ENCODE measurements at places on chromosomes 3 and 15.

GRCh38 chr15:85710340-85710842 lies 84.3 kb downstream of the KLHL25 start:
- no peak for DNase-seq

GRCh38 chr3:197496746-197497125 lies 59.0 kb downstream of the BDH1 start:
- no peak for DNase-seq

DNA sequence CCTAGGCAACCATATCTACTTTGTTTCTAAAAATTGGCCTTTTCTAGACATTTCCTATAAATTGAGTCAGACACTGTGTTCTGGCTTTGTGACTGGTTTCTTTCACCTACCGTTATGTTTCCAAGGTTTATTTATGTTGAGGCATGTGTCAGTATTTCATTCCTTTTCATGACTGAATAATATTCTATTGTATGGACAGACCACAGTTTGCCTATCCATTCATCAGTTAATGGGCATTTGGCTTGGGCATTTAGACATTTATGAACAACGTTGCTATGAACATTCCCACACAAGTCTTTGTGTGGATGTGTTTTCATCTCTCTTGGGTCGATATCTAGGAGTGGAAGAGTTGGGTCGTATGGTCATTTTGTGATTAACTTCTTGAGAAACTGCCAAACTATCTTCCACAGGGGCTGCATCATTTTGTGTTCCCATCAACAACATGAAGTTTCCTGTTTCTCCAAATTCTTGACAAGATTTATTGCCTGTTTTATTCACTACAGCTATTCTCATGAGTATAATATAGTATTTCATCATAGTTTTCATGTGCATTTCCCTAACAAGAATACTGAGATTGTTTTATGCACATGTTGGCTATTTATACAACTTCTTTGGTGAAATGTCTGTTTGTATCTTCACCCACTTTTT lies 3.5 kb upstream of the EFCC1 start:
- no peak for DNase-seq

DNA sequence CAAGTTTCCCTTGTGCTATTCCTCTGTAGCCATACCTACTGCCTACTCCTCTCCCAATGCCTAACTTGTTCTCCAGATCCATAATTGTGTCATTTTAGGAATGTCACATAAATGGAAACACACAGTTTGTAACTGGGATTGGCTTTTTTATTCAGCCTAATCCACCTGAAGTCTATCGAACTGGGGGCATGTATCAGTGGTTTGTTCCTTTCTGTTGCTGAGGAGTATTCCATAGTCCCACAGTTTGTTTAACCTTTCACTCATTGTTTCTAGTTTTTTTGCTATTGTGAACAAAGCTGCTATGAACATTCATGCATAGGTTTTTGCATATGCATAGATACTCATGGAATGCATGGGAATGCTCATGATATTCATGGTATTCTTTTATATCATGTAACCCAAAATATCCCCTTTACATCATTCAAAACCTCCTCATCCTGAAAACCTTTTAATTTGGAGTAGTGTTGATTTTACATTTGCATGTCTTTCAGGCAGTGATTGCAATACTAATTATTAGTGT lies 25.9 kb upstream of the LRRC34 start:
- DNase-seq, result no peak

DNA sequence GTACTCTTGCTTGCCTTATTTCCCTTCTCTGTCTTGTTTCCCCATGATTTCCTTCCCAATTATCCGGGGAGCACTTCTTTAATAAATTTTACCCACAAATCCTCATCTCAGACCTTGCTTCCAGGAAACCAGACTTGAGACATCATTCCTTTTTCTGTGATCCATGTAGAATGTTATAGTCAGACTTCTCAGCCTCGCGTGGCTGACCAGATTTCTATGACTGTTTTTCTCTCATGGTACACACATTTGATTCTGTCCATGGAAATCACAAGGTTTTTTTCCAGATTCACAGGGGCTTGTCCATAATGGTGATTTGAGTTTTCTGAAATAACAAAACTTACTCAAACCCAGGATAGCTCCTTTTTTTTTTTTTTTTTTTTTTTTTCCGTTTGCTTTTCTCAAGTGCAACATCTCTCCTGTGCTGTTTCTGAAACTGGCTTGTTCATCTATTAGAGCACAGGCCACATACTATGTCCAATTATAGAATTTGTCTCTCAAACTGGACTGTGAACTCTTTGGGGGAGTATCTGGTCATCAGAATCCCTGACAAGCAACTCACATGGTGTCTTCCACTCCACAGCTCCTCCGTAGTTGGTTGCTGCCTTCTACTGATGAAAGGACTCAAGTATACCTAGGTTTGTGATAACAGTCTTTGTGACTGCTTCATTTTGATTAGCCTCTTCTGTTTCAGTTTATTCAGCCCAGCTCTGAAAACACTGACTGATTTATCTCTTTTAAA lies 50.8 kb downstream of the RBMS3 start:
- DNase-seq, result no peak

DNA sequence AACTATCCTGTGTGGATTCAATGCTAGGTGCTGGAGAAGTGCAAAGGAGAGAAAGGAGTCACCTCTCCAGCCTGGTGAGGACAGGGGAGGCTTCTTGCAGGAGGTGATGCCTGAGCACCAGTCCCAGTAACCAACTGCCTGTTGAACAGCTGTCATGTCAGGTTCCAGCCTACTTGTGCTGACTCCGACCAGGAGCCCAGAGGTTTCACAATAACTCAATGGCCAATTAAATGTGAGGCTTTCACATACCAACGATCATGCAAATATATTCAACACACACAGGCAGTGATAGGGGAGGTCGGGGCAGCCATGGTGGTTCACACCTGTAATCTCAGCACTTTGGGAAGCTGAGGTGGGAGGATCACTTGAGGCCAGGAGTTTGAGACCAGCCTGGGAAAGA lies 7.7 kb downstream of the SORD start:
- DNase-seq, result no peak

DNA sequence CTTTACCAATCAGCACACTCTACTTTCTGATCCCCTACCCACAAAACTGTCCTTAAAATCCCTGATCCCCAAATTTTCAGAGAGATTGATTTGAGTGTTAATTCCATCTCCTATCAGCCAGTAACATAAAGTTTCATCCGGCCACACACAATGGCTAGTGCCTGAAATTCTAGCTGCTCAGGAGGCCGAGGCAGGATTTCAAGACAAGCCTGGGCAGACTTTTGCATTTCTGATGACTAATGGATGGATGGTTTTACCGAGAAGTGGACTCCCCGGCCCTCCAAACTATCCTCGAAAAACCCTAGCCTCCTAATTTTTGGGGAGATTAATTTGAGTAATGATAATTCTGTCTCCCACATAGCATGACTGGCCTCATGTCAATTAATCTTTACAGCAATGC lies 269.8 kb upstream of the POU1F1 start:
- DNase-seq, result no peak

GRCh38 chr3:113166719-113167492 lies 44.5 kb upstream of the BOC start:
- peak; percentile 21 for DNase-seq

GRCh38 chr15:60520013-60520824 lies 41.3 kb upstream of the ICE2 start:
- DNase-seq, result no peak

DNA sequence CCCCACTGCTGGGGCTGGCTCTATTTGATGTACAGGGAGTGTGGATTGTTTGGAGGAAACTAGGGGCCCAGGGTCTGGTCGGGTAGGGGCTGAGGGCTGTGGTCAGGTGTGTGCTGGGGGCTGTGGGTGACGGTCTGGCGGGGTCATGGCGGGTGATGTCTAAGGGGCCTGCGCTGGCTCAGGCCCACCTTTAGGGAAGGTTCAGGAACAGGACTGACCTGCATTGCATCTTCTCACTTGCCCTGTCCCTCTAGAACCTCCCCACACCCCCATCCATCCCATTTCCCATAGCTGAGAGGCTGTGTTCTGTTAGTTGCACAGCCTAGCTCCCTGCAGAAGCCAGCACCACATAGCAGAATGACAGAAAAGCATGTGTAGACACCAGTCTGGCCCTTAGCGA lies 39.1 kb downstream of the SCN5A start:
- DNase-seq, result no peak

- no peak for DNase-seq
These were observed 685 bp upstream of the FOXB1 start for GRCh38 chr15:60003243-60004008.

DNA sequence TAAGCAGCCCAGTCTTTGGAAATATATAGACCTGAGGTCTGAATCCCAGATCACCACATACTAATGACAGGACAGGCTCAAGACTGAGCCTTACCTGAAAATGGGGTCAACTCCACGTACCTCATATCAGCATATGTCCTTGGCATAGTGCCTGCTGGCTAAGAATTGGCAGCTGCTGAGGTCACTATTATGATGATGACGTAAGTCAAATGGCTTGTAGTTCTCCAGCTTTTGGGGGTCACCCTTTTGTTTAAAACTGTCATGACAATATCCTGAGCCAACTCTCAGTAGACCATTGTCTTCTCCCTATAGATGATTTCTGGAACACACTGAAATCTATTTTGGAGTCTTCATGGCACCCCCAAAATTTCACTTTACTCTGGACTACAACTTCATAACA lies 16.8 kb upstream of the CADPS start:
- no peak for DNase-seq

DNA sequence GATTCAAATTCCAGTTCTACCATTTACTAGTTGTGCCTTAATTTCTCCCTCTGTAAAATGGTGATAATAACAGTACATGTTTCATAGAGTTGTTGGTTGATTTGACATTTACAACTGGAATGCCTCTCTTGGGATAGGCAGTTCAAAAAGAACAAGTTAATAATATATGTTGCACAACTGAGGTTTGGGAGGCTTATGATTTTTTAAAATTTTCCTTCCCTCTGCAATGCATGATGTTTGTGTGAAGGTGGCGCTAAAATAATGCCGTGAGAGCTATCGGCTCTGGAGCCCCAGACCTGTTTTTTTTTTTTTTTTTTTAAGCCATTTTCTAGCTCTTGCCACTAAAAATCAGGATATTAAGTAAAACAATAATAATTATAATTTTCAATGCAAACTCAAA lies 18.6 kb downstream of the DNAJB11 start:
- no peak for DNase-seq

GRCh38 chr3:2711081-2711480 lies 399.1 kb downstream of the IL5RA start:
- no peak for DNase-seq

- DNase-seq, result no peak
These were observed 507.2 kb upstream of the AGTR1 start for GRCh38 chr3:148190441-148190990.

GRCh38 chr3:193942516-193943055 lies 193.4 kb upstream of the HES1 start:
- DNase-seq, result no peak

DNA sequence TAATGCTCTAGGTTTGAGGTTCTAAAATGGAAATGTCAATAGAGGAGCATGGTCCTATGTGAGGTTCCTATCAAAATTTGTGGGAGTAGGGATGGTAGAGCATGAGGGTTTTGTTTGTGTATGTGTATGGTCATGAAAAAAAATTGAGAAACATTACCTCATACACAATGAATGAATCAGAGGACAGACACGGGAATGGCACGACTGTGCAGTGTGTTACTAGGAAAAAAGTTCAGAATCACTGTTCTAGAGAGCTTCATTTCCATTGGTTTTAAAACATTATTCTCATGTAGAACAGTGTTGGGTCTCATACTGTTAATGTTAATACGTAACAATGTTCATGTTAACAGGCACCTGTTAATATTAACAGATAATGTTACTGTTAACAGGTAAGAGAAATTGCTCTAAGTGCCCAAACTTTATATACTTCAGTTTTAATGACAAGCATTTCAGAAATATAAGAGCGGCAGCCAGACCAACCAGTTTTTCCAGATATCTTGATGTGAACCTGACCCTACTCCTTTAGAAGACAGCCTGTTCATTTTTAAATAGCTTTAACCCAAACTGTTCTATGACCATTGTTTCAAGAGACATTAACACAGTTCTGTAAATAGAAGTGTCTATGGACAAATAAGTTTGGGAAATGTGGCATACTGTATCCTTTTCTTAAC lies 48.0 kb downstream of the SLC15A2 start:
- DNase-seq, result no peak

DNA sequence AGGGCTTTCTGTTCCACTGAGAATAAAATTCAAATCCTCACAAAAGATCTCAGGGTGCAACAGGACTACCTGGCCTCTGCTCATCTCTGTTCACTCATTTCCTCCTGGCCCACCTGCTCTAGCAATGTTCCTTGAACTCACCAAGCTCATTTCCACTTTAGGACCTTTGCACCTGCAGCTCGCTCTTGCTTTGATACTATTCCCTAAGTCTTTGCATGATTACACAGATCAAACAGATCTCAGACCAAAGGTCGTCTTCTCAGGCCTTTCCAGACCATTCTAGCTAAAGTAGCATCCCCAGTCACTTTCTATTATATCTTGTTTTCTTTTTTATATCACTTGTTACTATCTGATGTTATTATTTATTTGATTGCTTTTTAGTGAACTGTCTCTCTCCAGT lies 54.7 kb downstream of the B3GNT5 start:
- DNase-seq, result no peak

DNA sequence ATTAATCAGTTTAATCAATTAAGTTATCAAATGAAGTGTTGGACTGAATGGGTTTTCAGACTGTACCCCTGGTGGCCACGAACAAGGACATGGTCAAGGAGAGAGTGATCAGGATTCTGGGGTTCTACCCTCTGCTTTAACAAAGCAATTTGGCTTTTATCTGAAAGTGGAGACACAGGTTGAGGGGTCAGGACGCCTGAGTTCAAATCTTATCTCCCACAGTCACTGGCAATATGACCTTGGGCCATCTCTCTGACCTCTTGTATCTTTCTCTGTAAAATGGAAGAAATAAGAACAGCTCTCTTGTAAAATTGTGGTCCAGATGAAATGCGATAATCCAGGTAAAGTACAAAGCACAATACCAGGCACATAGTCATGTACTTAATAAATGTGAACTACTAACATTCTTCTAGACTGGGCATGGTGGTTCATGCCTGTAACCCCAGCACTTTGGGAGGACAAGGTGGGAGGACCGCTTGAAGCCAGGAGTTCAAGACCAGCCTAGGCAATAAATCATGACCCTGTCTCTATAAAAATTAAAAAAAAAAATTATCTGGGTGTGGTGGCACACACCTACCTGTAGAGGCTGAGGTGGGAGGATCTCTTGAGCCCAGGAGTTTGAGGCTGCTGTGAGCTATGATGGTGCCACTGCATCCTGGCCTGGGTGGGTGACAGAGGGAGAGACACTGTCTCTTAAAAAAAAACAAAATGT lies 48.6 kb upstream of the ARL8B start:
- no peak for DNase-seq

- no peak for DNase-seq
These were observed 3.6 kb downstream of the ADAMTSL3 start for GRCh38 chr15:83657549-83657948.

DNA sequence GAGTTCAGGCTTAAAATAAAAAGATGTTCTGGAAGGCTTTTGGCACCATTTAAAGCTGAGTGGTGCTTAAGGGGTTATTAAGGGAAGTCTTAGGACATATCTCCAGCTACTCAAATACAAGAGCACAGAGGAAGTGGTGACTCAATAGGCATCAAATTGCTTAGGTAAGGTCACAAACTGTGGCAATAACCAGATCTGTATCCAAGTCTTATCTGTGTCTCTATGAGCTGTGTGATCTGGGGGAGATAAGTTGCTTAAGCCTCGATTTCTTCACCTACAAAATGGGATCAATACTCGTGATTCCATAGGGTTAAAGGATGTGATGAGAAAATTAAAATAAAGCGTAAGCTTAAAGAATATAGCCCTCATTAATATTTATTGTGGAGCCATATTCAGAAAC lies 7.6 kb downstream of the HDC start:
- DNase-seq, result no peak

- DNase-seq, result no peak
These were observed 17.4 kb upstream of the ATP2B2 start for GRCh38 chr3:10522646-10523303.

Data from amniotic stem cell (primary cell).